Activated CD4-positive, alpha-beta T cell treated with anti-CD3 and anti-CD28 coated beads, Interleukin-10, Interleukin-2, amounts not matched to agents 100 ng/mL and 50 ng/mL, durations not matched to agents 16 hours and 8 hours (primary cell): ENCODE measurements at places on chromosomes 5 and 9.

DNA sequence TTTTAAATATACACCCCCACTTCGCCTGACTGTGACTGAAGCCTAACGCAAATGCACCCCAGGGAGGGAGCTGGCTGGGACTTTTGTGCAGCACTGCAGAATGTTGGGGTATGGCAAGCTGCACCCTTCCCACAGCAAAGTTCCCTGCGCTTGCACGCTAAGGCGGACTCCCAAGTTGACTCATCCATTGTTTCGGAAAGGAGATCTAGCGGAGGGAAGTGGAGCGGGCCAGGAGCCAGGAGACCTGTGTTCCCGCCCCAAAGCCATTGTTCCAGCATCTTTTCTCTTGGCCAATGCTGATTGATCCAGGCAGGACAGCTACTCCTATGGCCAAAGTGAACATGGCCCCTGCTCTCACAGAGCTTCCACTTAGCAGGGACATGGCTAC lies 202.9 kb downstream of the AOPEP start:
- DNase-seq = no peak

- DNase-seq = no peak
These were observed 45.5 kb downstream of the ELL2 start for GRCh38 chr5:95915999-95916686.

GRCh38 chr9:86516564-86516963 lies 162.4 kb upstream of the TUT7 start:
- DNase-seq = no peak

DNA sequence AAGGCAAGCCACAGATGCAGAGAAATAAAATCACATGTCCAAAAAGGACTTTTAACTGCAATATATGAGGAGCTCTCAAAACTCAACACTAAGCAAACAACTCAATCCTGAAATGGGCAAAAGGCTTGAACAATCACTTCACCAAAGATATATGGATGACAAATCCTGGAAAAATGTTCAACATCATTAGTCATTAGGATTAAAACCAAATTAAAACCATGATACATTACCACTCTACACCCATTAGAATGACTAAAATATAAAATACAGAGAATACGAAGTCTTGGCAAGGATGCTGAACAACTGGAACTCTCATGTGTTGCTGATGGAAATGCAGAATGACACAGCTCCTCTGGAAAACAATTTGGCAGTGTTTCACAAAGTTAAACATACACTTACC lies 277.4 kb downstream of the TLE1 start:
- no peak for DNase-seq

GRCh38 chr5:59620535-59621212 lies 272.9 kb downstream of the PDE4D start:
- DNase-seq = no peak

DNA sequence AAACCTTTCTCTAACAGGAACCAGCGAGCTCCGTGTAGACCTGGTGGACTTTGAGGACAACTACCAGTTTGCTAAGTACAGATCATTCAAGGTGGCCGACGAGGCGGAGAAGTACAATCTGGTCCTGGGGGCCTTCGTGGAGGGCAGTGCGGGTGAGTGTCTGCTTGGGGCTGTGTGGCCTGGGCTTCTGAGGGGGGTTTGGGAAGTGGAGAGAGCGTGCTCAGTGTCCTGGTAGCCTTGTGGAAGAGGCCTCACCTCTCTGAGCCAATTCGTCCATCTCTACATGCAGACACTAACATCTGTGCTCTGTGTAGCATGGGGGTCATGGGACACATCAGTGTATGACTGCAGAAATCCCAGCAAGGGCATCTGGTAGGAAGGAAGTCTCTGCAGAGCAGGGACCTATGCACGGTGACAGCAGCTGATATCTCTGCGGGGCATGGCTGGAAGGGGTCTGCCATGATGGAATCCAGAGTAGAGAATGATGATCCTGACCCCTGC lies 5.9 kb downstream of the FCN2 start:
- DNase-seq = no peak

DNA sequence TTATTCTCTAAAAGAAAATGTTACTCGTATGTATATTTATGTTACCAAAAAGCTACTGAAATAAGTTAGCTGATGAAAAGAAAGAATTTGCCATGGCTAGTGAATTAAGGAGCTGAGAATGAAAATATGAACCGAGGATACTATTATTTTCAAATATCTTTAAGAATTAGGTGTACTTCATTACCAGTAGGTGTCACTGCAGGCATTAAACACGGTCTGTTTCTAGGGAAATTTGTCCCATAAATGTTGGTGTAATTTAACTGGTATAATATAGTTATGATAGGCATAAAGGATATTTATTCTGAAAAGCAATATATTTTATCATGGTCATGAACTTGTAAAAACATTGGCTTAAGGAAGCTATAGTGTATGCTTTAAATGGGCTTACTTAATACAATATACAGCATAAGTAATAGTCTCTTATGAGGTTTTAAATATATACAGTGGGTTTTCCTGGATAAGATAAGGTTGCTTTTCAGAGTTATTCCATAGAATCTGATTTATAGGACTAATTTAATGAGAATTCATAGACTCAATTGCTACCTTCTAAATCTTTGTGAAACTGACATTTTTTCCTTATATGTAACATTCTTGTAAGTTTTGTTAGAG lies 72.4 kb upstream of the MPDZ start:
- peak; percentile 2 for DNase-seq

GRCh38 chr5:16593628-16594027 lies 23.2 kb downstream of the RETREG1 start:
- no peak for DNase-seq

- DNase-seq = peak; percentile 34
These were observed 61.1 kb downstream of the MLANA start for GRCh38 chr9:5951686-5952211.

DNA sequence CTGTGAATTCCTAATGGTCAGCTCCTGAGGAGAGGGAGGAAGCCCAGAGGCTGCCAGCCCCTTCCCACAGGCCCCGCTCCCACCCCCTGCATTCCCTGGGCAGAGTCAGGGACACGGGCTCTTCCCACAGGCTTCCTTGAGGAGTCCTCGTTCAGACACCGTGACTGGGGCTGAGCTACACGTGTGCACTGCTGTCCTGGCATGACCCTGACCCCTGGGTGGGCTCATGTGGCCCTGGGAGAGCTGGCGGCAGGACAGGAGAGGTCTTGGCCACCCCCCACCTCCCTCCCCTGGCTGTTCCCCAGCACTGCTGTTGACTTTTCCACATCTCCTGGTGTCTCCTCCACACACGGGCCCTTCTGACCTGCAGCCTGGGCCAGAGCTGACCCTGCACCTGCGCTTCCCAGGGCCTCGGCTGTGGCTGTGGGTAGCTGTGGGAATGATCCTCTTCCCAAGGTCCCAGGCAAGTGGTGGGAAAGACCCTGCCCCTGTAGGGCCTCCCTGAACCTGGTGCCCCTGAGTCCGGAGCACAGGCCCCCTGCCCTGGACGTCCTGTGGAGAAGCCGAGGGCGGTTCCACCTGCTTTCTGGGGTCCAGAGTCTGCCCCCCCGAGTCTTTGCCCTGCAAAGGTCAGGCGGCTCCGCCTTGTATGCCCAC lies 56.5 kb upstream of the NKD2 start:
- no peak for DNase-seq

DNA sequence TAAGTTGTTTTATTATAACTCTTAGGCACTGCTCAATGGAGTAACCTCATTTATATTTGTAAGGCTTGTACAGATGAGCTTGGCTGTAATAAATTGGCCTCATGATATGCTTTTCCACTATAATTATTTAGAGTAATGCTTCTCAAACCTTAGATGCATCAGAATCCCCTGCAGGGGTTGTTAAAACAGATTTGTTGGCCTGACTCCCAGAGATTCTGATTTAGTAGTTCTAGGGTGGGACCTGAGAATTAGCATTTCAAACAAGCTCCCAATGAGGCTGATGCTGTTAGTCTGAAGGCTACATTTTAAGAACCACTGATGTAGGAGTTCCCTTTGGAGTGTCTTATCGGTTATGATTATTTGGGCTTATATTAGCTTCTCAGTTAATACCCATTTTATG lies 38.2 kb upstream of the ARSB start:
- DNase-seq = no peak

DNA sequence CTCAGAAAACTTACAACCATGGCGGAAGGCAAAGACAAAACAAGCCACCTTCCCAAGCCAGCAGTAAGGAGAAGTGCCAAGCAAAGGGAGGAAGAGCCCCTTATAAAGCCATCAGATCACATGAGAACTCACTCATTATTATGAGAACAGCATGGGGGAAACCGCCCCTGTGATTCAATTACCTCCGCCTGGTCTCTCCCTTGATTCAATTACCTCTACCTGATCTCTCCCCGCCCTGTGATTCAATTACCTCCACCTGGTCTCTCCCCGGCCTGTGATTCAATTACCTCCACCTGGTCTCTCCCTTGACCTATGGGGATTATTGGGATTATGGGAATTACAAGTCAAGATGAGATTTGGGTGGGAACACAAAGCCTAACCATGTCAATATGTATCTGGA lies 467.3 kb upstream of the FTMT start:
- no peak for DNase-seq

- no peak for DNase-seq
These were observed 182.3 kb downstream of the C9orf152 start for GRCh38 chr9:110025551-110026170.

- DNase-seq = no peak
These were observed 347.0 kb upstream of the ADAMTSL1 start for GRCh38 chr9:18126831-18127498.

- no peak for DNase-seq
These were observed 32.2 kb upstream of the LECT2 start for GRCh38 chr5:135986891-135987401.

DNA sequence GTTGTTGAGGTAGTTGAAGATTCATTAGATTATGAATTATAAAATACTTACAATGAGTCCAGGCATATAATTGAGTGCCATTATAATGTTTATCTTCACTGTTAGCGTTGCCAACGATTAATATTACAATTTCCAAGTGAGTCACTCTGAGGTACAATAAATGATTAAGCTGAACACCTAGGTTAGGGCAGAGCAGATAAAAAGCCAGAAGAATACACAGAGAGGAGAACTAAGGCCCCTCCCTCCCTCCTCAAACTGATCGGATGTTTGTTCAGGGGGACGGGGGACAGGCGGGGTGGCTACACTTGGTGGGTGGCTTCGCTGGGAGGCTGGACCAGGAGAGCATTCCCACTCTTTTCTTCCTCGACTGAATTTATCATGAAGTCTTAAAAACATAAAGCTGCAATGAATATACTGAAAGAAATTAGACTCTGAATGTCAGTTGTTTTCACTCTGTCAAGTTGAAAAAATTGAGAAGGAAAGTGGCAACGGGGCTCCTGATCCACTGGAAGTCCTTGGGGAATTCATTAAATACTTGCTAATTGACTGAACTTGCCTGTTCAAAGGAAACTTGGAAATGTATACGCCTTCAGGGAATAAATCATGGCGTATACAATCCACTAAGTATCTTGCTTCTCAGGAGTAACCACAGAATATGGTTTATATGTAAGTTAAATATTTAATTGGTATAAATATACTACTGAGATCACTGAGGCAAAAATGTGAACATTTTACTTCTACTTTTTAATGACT lies 198.1 kb downstream of the TSSK1B start:
- DNase-seq = no peak

DNA sequence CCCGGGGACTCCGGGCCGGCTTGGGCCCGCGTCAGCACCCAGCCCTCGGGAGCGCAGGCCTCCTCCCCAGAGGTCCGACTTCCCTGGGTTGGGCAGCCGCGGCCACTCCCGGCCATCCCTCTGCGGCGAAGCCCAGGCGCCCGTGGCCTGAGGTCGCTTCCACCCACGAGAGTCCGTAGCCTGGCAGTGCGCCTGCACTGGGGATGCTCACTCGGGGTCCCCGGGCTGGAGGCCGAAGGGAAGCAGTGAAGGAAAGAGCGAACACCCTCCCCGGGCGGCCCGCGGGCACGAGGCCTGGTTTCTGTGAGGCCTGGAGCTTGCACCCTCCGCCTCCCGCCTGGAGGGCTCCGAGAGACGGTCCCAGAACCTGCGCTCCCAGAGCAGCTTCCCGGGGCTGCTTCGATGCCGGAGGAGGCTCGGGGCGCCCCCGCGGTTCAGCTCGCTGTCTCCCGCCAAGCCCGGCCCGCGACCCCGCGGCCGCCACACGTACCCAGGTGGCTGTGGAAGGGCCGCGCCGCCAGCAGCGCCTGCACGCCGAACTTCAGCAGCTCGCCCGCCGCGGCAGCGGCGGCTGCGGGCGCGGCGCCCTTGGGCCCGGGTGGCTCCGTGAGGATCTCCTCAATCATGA lies 607 bp downstream of the BARX1 start:
- no peak for DNase-seq

- no peak for DNase-seq
These were observed 71.2 kb upstream of the FREM1 start for GRCh38 chr9:14981291-14981950.

DNA sequence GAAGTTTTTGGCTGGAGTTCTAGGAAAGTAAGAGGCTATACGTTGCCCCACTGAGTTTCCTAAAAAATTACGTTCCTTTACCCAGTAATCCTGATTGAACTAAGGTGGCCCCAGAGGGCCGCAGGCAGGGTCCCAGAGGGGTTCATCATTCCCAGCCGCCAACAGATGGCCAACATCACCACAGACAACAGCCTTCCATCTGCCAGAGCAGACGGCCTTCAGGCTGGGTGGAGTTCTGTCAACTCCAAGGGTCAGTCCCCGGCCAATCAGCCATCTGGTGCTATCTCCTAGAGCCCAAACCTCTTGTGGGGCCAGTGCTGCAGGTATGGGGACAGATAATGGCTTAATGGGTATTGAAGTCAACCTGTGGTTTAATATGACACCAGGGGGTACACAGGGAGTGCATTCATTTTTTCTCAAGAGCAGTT lies 30.4 kb downstream of the TBC1D2 start:
- no peak for DNase-seq

DNA sequence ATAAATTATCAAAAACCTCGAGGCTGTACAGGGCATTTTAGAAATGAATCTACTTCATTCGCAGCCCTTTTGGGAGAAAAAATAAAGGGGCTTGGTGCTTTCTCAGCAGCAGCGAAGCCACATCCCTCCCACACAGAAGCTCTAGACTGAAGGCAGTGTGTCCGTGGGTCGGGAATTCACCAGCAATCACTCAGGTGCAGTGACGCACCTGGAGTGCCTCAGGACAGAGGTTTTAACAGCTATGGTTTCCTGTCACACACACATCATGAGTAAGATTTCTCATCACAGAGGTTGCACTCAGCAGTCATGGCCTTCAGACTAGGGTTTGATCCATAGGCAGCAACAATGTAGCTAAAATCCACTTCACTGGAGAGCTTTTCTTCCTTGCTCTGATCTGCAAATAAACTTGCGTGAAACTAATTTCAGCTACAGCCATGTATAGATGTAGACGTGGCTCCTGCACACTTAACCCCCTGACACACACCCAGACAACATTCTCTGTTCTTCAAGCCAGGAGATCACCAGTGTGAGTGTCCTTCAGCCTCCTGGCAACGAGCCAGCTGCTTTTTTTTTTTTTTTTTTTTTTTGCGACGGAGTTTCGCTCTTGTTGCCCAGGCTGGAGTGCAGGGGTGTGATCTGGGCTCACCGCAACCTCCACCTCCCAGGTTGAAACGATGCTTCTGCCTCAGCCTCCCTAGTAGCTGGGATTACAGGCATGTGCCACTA lies 34.8 kb downstream of the DYNC2I2 start:
- DNase-seq = no peak

DNA sequence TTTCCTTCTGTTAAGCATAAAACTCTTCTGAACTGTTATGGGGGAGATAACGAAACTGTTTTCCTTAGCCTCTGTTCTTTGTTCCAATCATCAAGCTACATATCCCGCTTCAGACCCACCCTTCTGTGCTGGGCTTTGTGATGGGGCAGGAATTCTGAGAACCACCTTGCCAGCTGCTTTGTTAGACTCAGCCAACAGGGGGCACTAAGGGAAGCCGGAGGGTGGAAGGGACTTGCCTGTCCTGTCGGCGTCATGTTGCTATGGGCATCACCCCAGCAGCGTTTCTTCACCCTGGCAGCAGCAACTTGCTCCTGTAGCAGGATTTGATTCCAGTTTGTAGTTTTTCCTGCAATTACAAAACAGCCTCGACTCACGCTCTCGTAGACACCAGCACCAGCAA lies 169.1 kb downstream of the CAAP1 start:
- DNase-seq = peak; percentile 48
